T-helper 2 cell treated with Interferon-gamma antibody and Interleukin-4, amounts not matched to agents 5 μg/mL and 100 μg/mL, for 36 hours (primary cell): ENCODE measurements at places on chromosomes 3 and 15.
A peak's percentile ranks its signal among the peaks of the same experiment; 100 is the strongest.

GRCh38 chr15:74773731-74774252 lies 8.1 kb upstream of the CSK start:
- DNase-seq, result no peak

GRCh38 chr15:49045751-49046219 lies 461 bp downstream of the SECISBP2L start:
- DNase-seq, result peak; percentile 18

DNA sequence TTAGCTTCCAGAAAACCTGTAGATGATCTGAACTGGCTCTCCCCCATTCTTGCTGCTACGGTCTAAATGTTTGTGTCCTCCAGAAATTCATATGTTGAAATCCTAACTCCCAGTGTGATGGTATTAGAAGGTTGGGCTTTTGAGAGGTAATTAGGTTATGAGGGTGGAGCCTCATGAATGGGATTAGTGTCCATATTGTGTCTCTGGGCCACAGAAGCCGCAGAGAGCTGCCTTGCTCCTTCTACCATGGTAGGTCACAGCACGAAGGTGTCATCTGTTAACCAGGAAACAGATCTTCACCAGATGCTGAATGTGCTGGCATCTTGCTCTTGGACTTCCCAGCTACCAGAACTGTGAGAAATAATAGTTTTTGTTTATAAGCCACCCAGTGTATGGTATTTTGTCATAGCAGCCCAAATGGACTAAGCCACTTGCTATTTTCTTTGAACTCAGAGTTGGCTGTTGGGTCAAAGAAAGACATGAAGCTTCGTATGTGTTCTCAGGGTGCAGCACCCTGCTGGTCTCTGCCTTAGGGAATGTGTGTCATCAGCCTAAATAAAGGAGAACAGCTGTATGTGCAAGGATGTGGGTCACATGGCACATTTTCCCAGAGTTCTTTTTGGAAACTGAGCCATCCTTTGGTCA lies 317.5 kb upstream of the SLCO3A1 start:
- no peak for DNase-seq

DNA sequence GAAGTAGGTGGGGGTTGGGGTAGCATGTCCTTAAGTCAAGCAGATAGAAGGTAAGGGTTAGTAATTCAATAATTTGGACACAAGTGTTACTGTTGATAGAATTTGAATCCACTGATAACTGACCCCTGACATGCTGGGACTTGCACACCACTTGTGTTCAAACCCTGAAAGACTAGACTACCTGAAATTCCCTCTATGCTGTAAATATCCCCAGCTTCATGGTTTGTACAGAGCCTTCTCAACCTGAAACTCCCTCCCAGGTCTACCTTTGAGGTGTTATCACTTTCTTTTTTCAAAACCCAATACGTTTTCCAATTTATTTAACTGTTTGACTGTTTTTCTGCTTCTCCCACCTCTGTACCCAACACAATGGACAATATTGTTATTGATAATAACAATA lies 459.6 kb downstream of the NLGN1 start:
- DNase-seq, result no peak

- DNase-seq, result peak; percentile 83
Measured at GRCh38 chr3:125055913-125056745, at the start of gene HEG1. HEG1 (minus strand) TSS chr3:125055997; CDS start chr3:125055890, 107 bp downstream.

GRCh38 chr15:58214591-58215340 lies 76.6 kb downstream of the AQP9 start:
- no peak for DNase-seq

DNA sequence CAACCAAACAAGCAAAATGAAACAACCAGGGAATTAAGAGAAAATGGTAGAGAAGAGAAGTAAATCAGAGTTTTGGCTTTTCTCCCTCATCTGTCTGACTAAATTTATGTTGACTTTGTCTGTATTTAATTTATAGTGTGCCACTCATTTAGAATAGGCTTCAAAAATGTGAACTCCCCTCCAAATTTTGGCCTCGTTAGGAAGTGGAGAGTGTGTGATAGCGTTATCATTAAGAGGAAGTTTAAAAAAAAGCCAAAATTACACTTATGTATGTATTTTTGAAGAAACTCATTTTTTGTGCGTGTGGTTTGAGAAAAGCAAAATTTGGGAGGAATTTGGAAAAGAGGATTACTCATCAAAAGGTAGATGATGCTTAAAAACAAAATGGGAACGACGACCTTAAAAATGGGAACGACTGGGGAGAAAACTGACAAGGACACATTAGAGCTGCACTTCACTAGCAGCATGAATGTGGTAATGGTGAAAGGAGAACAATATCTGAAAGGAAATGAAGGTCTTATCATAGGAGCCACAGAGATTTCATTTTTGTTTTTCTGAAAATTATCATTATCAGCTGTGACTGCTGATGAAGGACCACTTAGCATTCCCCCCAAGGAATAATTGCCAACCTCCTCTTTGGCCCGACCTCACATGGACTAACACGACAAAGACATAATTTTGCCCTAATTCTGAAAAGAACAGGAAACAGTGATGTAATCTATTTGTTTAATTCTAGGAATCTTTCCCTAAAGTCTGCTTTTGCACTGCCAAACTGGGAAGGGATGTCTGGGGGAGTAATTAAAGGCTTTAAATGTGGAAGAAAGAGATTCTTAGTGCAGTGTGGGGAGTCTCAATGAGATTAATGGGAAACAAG lies 163.2 kb upstream of the P2RY1 start:
- DNase-seq, result no peak

DNA sequence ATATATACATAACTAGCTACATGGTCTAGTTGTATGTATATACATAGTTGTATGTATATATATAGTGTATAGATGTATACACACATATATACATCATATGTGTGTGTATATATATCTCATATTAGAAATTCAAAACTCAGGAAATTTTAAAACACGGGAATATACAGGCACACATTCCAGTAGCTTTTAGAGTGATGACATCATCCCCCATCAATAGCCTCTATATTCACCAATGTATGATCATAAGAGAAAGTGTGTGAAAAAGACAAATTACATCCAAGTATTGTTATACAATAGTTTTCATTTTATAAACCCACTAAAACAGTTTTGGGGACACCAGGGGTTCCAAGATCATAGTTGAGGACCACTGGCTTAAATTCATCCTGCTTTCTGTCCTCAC lies 23.0 kb downstream of the SCN10A start:
- no peak for DNase-seq
